ENCODE measurements at places on chromosomes 12 and 14. TPM values are rescaled to one million over a fixed set of nuclear protein-coding genes. Genes with fewer than 3 reads are reported as not detected.

The MYH6 gene
- not detected for total RNA-seq

The TMEM116 gene
- 7.5 TPM for total RNA-seq

The PTPRO gene
- 1.1 TPM for total RNA-seq

GRCh38 chr12:7806863-7807487 is 17.8 kb downstream of the NANOG start:
- H3K27ac ChIP-seq = no peak overlapping the region
- H3K36me3 ChIP-seq = no peaks in the 10 kb centered on the region
- no peaks in the 10 kb centered on the region for H3K4me1 ChIP-seq

DNA sequence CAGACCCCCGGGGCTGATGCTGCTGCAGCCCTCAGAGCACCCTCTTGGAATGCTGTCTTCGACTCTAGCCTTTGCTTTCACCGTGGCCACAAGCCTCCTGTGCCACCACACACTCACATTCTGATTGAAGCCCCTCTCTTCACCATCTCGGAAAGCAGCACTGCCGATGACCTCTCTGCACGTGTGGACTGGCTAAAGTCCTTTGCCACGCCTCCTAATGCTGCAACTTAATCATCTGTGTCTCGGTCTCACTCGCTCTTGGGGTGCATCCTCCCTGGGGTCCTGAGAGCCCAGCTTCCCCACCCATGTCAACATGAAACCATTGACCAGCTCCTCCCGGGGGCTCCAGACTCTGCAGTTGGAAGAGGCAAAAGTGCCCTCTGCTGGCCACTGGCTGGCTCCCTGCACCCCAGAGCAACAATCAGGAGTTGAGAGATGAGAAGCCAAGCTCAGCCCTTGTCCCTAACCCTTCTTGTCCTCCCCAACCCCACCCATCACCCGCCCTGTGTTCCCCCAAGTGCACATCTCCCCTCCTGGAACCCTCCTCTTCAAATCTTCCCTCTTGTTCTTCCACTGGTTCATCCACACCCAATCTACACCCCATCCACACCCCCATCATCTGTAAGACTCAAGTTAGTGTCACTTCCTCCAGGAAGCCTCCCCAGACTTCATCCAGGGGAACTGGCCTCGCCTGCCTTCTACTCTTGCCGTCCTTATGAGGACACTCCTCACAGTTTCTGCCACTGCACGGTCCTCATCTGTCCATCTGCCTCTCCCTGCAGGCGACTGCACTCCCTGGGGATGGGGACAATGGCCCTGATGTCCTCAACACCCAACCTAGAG is 23.6 kb upstream of the FAM181A start:
- H3K36me3 ChIP-seq = no peaks in the 10 kb centered on the region
- H3K4me3 ChIP-seq = no peak overlapping the region
- H3K27ac ChIP-seq = no peak overlapping the region

GRCh38 chr12:76688631-76689030 is 75.3 kb upstream of the ZDHHC17 start:
- no peak overlapping the region for H3K4me3 ChIP-seq
- no peaks in the 10 kb centered on the region for H3K27me3 ChIP-seq
- no peak overlapping the region for H3K27ac ChIP-seq
- H3K36me3 ChIP-seq = no peaks in the 10 kb centered on the region

DNA sequence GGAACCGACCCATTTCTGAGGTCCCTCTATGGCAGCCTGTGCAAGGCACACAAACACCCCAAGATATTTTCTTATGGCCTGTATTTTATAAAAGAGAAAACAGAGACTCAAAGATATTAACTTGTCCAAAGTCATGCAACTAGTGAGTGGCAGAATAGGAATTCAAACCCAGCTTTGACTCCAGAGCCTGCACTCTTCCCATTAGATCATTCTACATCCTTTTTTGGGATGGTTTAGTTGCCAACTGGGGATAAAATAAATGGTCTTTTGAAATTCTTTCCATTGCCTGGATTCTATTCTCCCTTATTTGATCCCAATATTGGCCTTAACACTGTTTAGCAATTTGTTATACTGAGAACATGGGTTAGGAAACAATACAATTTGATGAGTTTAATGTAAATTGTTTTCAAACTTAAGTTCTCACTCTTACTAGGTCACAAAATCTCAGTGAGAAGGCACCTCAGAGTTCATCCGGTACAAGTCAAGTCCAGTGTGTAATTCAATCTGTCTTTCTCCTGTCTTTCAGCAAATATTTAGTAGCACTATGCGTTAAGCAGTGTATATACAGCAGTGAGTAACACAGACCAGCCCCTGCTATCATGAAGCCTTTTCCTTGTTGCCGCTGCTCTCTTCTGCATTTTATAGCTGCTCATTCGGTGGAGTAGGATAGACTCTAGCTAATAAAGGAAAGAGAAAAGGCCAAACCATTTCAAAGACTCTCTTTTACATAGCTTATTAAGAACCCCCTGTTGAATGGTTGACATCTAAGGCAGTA is 162.1 kb upstream of the IFNG-AS1 start:
- no peaks in the 10 kb centered on the region for H3K36me3 ChIP-seq
- no peak for DNase-seq
- H3K27ac ChIP-seq = peak overlapping the region; percentile 88
- H3K4me3 ChIP-seq = peak overlapping the region; percentile 33
- H3K4me1 ChIP-seq = no peaks in the 10 kb centered on the region

DNA sequence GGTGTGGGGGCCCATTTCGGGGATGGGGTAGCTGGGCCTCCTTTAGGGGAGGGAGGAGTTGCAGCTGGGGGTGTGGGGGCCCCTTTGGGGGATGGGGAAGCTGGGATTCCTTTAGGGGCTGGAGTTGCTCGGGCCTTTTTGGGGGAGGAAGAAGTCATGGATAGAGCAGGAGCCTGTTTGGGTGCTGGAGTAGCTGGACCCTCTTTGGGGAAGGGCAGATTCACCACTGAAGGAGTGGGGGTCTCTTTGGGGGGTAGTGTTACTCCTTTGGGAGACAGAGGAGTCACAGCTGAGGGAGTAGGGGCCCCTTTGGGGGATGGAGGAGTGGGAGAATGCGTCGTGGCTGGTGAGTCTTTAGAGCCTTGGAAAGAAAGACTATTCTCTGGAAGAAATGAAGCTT is 6.5 kb downstream of the NACA start:
- H3K4me3 ChIP-seq = no peak overlapping the region
- H3K4me1 ChIP-seq = no peaks in the 10 kb centered on the region
- H3K36me3 ChIP-seq = peaks cover 22% of the 10 kb centered on the region
- H3K27me3 ChIP-seq = no peaks in the 10 kb centered on the region
- H3K27ac ChIP-seq = no peak overlapping the region
- DNase-seq = no peak

Measured in sigmoid colon (tissue), 7 donors.